ENCODE measurements at places on chromosomes 2 and 18.

DNA sequence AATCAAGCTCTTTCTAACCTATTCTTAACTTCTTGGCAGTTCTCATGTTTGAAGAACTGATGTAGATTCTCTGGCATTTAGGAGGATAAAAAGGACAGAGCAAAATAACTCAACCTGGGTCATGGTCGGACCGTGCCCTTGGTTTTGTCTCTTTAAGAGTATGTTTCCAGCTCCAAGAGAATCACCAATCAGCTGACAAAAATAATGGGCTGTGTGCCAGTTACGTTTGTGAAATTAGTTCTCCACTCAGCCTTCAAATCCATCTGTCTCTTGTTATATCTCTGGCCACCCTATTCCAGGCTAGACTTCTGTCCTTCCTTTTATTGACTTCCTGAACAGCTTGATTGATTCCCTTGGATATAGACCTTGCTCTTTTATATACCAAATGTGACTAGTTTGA is 225.7 kb downstream of the EPHA4 start:
- DNase-seq = no peak

- DNase-seq = no peak
Observed at GRCh38 chr18:54129448-54130067, 94.9 kb downstream of the MBD2 start.

- no peak for DNase-seq
Observed at GRCh38 chr2:19187323-19188020, 171.0 kb downstream of the OSR1 start.

DNA sequence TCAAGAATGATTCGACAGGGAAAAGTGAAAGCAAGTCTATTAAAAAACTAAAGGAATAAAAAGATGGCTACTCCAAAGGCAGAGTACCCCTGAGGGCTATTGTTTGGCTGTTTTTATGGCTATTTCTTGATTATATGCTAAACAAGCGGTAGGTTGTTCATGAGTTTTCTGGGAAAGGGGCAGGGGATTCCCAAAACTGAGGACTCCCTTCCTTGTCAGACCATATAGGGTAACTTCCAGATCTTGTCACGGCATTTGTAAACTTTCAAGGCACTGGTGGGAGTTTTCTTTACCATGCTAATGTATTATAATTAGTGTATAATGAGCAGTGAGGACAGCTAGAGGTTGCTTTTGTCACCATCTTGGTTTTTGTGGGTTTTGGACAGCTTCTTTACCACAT is 474.9 kb upstream of the MC4R start:
- DNase-seq = no peak

DNA sequence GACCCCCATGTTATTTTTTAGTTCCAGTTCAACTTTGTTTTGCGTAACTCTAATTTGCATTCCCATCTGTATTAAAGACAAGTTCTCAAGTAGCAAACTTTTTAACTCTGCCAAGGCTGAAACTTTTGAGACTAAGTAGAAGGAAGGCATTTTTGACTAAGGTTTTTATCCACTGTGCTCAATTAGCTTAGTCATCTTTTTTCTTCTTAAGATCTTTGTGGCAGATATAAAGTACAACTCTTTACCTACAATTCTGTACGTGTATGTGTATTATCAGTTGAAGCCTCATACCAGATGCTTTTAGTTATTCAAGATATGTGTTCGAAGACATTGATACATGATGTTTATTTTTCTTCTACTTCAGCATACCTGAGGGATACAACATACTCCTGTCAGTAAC is 41.6 kb downstream of the CREB1 start:
- no peak for DNase-seq

- DNase-seq = no peak
Observed at GRCh38 chr2:216066230-216066629, 15.4 kb downstream of the PECR start.

DNA sequence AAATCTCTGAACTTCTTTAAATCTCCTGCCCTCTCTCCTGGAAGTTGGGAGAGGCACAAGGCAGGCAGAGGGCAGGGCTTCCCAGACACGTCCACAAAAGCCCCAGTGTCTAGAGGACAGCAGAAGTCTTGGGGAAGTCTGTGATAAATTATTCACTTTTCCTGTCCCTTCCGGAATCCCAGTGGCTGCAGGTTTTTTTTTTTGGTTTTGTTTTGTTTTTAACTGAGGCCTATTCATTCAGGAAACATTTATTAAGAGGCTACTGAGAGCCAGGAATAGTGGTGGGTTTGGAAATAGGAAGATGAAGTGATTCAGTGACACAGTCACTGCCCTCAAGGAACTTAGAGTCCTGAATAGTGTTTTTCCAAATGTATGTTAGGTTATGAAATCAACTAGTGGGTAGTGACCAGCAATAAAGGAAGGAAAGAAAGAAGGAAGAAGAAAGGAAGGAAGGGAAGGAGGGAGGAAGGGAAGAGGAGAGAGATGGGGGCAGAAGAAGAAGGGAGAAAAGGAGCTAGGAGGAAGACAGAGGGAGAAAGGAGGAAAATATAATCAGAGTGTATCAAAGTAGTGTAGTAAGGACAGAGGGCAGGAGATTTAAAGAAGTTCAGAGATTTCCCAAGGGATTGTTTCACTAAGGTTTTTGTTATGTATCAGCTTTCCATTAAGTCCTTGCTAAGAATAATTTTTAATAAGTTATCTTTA is 98.9 kb upstream of the ZFP36L2 start:
- DNase-seq = no peak

DNA sequence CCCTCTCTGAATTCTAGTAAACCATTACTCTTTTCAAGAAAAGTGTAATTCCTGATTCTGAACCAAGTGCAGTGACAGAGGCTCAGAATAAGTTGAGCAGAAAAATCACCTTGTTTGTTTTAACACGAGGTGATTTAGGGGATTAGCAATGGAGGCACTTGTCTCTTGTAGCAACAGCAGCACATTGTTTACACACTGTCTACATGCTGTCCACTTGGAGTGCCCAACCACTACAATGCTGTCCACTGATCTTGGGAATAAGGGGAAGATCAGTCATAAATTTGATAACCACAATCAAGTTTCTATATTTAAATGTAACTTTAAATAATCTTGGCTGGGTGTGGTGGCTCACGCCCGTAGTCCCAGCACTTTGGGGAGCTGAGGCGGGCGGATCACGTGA is 13.9 kb upstream of the RMND5A start:
- DNase-seq = no peak

DNA sequence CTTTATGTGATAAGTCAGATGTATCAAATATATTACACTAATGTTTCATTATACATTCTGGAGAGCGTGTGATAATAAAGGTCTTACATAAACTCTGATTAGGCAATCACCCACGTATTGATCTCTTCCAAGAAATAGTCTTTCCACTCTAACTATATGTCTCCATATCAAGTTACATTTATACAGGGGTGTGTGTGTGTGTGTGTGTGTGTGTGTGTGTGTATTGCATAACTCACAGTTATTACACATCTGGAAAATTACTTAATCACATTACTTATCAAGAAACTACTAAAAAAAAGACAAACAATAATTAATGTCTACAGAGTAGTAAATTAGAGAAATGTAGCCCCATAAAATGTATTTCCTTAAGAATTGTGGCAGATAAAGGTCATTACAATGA is 339.8 kb downstream of the CDH19 start:
- DNase-seq = no peak

DNA sequence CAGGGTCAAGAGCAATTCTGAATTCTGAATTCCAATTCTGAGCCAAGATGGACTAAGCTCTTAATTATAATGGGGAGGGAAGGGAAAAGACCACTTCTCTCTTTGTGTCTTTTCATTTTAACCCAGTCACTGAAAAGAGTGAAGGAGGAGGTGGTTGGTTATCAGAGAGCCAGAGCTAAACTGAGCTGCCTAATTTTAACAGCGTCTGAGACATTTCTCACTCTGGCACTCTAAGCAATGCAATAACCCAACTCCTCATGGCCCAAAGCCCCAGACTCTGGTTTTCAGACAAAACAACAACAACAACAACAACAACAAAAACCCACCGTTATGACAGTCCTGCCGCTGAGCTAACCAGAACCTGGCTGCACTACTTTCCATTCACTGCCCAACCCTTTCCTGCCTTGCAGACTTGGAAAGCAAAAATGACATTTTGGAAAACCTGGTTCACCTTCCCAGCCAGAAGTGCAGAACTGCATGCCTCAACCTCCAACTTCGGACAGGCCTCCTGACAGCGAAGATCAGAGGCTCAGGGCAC is 1.0 kb downstream of the CHST10 start:
- no peak for DNase-seq

DNA sequence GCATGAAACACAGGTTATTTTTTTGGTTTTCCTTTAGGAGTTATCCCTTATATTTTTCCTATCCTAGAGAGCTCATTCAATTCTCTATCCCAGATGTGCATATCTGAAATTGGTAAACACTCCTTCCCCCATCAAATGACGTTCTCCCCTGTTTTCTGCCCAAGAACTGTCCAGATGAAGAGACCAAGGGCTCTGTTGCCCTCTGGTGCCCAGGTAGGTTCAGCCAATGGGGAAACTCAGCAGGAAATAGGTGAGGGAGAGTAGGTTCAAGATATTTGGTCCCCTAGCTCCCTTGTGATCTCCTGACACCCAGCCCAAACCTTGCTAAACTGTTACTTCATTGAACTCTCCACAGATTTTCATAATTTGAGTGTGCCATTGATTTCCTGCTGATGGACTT is 14.1 kb upstream of the INO80C start:
- no peak for DNase-seq

- DNase-seq = no peak
Observed at GRCh38 chr2:187523325-187523724, 30.9 kb downstream of the TFPI start.

Measured in activated CD4-positive, CD25-positive, alpha-beta regulatory T cell treated with anti-CD3 and anti-CD28 coated beads, Interleukin-2, amount 50 U/mL, for 16 hours (primary cell).